AG04449 (cell line): ENCODE measurements at places on chromosomes 11 and 22.

DNA sequence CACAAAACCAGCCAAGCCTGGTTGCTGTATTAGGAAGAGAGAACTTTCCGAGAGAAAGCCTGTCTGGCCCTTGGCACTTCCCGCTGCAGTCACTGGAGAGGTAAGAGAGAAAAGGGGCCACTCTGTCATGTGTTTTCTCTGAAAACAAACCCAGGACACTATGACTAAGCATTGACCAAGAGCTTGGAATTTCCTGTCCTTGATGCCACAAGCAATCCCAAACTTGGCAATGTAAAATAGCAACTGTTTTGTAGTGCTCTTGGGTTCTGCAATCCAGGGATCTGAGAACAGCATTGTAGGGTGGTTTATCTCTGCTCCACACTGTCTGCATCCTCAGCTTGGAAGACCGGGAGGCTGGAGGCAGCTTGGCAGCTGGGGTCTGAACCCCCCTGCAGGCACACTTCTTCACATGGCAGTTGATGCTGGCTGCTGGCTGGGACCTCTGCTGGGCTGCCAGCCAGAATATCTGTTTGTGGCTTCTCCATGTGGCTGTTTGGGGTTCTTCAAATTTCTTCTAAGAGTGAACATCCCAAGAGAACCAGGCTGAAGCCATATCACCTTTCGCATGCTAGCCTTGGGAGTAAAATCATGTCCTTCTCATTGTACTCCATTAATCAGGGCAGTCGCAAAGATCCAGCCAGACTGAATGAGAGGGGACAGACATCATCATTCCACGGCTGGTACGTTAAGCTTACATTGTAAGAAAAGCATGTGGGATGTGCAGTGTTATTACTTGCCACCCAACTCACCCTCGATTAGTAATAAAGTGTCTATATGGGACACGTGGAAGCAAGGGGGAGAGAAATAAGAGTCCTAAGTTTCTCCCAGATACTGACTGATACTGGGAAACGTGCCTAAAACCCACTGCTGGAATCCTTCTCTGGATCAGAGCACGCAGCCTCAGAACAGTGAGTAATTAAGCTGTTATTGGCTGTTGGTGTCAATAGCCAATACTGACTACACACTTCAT lies 537.4 kb upstream of the B3GAT1 start:
- peak; percentile 37 for DNase-seq

DNA sequence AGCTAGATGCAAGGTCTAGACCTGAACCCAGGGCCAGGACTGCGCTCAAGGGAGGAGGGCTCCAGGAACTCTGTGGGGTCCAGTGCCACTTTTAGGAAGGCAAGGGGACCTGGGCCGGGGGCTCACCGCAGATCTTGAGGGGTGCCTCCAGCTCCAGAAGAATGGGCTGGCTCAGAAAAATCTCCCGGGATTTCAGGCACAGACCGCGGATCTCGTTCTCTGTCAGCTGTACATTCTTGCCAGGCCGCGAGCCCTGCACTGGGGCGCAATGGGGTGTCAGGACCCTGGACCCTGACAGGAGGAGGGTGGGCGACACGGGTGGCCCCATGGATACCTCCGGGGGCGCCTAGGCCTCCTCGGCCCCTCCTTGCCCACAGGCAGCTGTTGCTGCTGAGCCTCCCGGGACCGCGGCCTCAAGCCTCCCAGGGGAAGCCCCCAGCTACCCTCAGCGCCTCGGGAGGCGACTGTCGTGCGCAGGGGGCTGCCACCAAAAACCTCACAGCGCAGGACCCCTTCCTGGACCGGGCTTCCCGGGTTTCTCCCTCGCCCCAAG lies 640 bp downstream of the PPP1CA start:
- no peak for DNase-seq

GRCh38 chr11:66418168-66418985 lies 2.5 kb upstream of the NPAS4 start:
- peak; percentile 82 for DNase-seq

- DNase-seq: no peak
Measured at GRCh38 chr11:876545-876944, 33.9 kb downstream of the TSPAN4 start.

- no peak for DNase-seq
Measured at GRCh38 chr22:44385781-44386180, 73.0 kb upstream of the SHISAL1 start.

DNA sequence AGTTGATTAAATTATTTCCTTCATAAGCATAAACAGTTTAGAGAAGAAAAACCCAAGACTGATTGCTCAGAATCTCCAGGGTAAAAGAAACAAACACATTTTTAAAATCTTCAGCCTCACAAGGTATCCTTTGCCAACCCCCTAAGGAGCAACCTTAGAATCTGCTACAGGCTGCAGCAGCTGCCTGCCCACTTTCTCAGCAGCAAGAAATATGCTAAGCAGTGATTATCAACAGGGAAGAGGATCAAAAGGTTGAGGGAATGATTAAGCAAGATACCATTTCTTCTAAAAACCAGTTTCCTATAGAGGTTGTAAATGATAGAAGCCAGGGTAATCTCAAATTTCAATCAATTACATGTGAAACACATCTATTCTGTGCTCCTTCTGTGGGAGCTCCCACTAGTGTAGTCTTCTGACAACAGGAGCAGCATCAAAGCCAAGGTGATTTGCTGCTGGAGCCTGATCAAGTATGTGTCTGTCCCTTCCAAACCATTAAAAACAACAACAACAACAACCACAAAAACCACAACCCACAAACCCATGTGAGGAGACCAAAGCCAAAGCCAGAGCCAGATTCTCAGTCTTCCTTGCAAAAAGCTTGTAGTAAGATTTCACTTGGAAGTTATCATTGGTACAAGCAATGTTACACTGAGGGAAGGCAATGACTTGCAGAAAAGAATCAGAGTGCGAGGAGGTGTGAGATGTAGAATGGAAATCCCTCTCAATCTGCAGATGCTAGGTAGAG lies 761.2 kb downstream of the DLG2 start:
- no peak for DNase-seq

DNA sequence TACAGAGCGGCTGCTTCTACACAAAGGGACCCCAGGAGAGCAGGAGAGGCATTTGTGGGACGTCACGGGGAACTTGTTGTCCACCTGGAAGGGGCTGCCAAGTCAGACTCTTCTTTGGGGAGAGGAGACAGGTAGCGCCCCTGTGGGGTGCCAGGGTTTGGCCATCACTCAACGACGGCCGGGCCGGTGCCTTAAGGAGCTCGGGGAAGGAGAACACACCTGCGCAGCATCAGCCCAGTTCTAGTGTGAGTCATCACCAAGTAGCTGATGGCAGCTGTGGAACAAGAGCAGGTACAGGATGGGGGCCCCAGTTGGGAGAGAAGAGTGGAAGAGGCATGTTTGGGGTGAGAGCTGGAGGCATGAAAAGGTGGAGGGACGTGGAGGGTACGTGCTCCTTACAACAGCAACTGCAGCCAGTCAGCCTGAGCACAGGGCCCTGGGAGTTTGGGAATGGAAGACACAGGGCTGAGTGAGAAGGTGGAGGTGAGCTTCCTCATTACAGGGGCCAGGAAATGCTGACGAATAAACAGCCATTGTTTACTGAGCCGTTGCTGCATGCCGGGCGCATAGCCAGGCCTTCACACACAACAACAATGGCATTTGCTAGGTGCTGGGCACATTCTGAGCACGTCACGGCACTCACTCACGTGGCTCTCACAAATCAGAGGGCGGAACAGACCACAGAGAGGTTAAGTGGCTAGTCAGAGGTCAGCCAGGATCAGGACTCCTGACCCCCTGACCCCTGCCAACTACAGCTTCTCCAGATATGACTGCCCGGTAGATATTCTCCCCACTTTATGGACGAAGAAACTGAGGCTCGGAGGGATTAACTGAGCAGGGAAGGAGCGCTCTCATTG lies 29.1 kb upstream of the TP53I11 start:
- DNase-seq: no peak

- DNase-seq: no peak
Measured at GRCh38 chr11:88623531-88623930, 286.0 kb upstream of the CTSC start.

DNA sequence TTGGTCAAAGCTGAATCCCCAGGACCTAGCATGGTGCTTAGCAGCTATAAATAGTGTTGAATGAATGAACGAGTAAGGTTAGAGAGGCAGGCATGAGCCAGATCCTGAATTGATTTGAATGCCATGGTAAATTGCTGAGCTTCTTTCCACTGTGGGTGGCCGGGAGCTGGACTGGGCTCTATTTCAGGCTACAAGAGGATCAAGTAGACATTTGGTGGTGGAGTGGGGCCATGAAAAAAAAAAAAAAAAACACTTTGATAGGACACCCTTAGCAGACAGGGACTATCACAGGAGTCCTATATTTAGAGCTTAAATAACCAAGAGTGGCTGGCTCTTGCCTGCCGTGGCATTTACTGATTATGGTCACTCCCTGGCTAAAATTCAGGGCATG lies 77.6 kb downstream of the MIAT start:
- DNase-seq: no peak

DNA sequence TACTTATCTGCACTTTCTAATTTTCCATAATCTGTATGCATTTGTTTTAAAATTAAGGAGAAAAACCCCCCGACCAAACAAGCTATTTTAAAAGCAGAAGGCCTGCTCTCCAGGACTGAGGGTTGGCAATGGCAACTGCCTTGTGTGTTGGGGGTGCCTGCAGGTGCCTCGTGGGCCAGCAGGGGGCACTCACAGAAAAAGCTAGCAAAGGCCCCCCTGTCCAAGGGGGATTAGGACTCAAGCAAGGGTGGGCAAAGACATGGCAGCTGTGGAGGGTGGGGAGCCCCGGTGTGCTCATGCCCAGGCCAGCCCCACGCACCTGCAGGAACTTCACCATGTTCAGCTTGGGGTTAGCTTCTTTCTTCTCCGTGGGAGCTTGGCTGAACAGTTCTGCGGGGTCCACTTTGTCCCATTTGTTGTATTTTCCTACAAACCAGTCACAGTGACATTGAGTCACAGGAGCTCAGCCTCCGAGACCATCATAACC lies 10.3 kb downstream of the TOP3B start:
- DNase-seq: no peak

- no peak for DNase-seq
Measured at GRCh38 chr11:75371949-75372876, 20.8 kb upstream of the ARRB1 start.

DNA sequence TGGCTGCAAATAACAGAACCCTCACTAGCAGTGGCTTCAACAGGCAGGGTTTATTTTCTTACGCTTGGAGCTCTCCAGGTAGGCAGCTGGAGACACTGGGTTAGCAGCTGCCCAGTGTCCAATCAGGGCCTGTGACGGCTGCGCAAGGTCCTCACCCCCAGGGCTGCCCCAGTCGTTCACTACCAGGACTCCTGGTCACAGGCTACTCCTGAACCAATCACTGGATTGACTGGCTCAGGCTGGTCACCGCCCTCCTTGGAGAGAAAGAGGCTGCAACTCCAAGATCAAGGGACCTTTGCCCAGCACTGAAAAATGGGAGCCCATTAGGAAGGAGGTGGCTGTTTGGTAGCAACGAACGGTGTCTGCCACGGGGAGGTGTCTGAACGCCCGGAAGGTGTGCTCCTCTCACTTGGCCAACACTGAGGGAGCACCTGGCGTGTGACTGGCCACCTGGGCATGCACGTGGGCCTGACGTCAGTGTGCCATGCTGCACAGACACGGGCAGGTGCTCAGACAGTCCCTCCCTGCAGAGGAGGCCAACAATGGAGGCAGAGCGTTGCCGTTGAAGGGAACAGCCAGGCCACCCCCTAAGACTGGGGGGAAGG lies 5.1 kb downstream of the ARSA start:
- DNase-seq: no peak

DNA sequence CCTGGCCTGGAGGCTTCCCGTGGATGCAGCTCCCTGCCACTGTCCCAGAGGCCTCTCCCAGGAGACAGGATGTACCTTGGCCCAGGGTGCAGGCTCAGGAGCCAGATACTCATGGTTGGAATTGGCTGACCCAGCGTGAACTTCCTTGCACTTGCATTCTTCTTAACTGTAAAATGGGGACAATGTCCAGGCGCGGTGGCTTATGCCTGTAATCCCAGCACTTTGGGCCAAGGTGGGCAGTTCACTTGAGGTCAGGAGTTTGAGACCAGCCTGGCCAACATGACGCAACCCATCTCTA lies 20.1 kb upstream of the ST3GAL4 start:
- no peak for DNase-seq
